Kasumi-1 (cell line): ENCODE measurements at places on chromosomes 5 and 9.

DNA sequence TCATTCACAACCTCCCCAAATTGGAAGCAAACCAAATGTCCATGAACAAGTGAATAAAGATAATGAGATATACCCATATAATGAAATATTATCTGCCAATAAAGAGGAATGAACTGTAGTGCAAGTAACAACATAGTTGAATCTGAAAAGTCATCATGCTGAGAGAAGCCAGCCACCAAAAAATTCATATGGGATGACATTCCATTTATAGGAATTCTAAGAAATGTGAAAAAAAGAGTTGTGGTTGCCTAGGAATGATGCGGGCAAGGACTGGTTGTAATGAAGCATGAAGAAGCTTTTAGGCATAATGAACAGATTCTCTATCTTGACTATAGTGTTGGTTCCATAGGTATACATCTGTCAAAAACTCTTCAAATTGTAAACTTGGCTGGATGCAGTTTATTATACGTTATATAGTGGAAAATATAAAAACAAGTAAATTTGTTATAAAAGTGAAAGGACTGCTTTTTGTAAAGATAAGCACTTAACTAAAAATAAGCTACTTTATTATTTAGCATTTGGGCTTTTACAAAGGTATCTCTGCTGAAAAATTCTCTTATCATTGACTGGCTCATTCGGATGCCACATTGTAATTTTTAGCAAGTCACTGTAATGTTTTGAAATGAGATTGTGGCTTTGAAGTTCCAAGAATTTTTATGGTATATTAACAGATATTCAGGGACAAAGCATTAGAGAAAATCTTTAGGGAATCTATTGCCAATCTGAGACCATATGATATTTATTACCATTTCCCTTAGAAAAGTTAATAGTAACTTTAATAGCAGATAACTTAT lies 21.2 kb upstream of the TTC23L start:
- no peak for DNase-seq

DNA sequence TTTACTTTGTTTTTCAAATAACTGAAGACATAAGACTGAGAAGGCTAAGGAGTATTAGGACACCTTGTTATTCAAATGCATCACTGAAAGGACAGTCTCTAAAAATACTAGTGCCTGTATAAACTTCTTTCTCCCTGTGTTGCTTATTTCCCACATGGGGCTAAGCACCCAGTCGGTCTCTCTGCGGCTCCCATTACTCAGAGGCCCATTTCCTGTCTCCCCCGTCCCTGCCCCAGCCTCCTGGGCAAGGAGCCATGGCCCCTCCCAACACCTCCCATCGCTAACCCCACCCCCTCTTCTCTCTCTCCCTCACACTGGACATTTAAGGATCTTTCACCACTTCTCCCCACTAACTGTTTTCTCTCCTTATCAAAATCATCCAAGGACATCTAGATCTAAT lies 81.9 kb downstream of the EBF1 start:
- peak; percentile 20 for DNase-seq

DNA sequence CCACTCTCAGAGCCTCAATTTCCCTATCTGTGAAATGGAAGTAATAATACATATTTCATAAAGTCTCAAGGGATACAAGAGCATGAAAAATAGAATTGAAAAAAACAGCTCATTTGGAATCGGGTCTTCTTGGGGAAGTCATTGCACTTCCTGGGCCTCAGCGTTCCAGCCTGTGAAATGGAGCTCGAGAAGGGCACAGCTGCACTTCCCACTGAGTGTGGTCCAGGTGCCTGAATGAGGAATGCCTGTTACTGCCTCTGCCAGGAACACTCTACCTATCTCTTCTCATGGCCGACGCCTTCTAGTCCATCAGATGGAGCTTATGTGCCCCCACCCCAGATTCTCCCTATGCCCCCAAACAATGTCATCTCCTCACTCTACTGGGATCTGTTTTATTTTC lies 924 bp upstream of the NEURL1B start:
- DNase-seq, result no peak

DNA sequence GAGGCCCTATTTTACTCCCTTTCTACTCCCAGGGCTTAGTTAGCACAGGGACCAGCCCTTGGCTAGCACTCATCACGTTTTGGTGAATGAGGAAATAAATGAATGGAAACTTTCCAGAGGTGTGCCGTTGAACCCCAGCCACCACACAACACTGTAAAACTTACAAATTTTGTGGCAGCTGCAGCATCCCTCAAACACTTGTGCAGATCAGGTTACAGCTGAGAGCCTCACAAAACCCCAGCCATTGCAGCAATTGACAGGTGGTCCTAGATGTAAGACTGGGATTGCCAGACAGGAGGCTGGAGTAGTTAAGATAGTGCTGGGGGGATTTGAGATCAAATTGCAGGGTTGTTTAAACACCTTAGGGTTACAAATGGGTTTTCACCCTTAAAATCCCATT lies 482.2 kb upstream of the KIF2A start:
- no peak for DNase-seq

- DNase-seq, result no peak
Measured at GRCh38 chr5:68134669-68135313, 80.8 kb upstream of the PIK3R1 start.

- DNase-seq, result no peak
Measured at GRCh38 chr9:133887540-133888047, 104.5 kb downstream of the VAV2 start.

GRCh38 chr5:79990205-79990597 lies 861 bp downstream of the MTX3 start:
- no peak for DNase-seq

- DNase-seq, result no peak
Measured at GRCh38 chr5:173010021-173010420, 26.4 kb downstream of the ATP6V0E1 start.
